ENCODE measurements at places on chromosomes 11 and 22.

DNA sequence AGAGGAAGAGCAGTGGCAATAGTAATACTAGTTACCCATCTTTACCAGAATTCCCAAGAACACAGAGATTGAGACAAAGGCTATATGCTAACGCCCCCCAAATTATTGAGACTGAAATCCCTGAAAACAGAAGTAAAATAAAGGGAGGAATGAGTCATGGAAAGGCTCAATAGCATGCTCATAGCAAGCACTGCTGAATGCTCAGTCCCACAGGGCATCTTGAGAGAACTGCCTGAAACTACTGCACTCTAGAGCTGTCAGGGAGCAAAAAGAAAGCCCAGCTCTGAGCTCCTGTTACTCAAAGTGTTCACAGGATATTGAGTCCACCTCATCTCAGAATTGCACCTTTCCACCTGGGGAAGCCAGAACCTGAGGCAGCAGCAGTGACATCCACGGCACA, 44.1 kb upstream of the FIBIN start:
- DNase-seq: no peak

GRCh38 chr11:34899633-34900016, 16.6 kb downstream of the APIP start:
- DNase-seq: no peak

DNA sequence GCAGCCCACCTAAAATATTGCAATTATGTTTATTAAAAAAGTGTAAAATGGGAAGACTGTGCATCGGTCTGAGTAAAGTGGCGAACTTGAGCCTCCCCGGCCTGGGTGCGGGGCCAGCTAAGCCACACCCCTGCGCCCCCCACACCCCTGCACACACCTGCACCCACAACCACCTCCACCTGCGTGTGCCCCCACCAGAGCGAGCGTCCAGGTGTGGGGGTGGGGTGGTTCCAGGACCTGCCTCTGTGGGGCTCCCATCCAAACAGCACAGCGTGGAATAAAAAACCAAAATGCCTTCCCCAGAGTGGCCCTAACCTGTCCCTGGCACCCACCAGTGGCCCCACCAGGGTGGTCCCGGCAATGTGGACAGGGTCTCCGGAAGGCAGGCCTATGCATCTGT, 30.1 kb upstream of the CARS1 start:
- DNase-seq: no peak

DNA sequence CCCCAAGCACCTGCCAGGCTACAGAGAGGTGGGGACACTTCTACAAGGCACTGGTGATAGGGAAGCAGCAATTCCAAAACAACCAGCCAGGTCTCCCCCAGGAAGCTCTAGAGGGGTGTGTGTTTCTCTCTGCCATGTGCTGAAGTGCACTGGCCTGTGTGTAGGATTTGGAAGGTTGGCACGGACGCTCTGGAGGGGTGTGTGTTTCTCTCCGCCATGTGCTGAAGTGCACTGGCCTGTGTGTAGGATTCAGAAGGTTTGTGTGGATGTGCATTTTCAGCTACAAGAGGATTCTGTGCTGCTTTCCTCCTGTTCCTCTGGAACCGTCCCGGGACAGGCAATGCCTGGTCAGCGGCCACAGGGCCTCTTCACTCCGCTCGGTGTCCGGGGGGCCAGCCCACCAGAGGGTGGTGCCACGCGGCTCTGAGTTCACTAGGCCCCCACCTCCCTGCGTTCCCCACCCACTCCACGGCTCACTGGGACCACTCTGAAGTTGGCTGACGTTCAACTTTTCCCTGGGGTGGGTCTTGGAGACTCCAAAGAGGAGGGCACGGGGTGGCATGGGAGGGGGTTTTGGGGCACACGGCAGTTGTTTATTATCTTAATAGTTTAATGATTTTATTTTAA, 552.8 kb downstream of the BRD1 start:
- DNase-seq: no peak

DNA sequence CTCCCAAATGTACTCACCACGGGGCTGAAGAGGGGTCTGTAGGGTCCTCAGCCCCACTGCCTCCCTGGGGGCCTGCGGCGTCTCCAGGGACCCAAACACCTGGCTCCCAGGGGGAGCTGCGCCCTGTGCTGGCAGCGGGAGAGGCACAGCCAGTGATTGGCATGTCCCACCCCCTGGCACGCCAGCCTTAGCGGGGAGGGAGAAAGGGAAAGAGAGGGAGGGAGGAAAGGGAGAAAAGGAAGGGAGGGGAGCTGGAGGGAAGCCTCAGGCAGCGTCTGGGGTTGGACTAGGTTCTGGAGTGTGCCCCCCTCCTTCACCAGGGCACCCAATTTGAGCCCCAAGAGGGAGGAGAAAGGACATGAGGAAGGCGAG, at the start of gene CHRM1:
Gene CHRM1, minus strand, starts transcription at position 163 of the 372 bp plus-strand sequence. CDS start 10,263 bp downstream, outside the sequence.
- no peak for DNase-seq

All from stimulated activated CD8-positive, alpha-beta memory T cell treated with anti-CD3 and anti-CD28 coated beads, Interleukin-7, amount 100 ng/mL, for 4 hours (primary cell).